Epithelial cell of esophagus (primary cell): ENCODE measurements at places on chromosomes 11 and 22.

DNA sequence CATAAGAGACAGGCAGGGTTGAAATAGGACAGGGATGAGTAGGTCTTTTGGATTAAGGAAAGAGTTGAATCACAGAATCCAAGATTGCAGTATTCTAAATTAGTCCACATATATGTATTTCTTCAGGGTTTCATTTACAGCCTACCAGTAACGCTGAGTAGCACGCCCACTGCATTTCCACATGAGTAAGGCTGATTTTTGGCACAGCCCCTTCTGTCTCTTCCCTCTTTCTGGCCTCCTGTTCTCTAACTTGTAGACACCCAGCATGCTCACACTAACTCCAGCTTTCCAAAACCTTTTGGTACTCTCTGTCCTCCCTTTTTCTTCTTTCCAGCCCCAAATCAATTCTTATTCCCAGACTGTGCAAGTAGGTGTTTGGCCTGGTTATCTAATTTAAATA, 3.7 kb upstream of the SIK2 start:
- DNase-seq: no peak

DNA sequence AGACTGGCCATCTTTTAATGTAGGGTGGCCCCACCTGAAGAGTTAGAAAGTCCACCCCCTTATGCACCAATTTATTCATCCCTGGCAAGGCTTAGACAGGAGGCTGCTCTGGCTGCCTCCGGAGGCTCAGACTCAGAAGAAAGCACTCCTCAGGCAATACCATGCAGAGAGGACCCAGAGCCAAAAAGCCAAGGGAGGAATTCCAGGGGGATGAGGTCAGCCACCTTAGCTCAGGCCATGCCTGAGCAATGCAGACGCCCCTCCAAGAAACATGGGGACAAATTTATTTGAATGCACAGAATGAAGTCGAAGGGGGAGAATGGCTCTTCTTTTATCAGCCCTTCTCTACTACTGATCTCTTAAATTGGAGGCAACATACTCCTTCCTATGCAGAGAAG, 39.7 kb upstream of the GLYAT start:
- no peak for DNase-seq

DNA sequence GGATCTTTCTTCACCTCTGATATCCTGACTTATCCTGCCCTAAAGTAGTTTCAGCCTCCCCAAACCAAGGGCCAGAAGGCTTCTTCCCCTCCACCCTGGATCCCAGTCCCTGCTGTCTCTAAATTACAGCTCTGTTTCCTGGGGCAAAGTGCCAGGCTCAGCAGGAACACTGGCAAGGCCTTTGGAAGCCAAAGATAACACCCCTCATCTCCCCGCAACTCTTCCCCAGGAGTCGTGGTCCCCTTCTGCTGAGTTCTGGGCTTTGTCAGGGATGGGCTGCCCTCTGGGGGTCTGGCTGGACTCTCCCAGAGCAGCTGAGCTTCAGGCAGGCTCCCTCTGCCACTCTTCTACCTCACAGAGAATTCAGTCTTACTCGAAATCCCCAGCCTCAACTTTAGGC, 53.8 kb upstream of the AMPD3 start:
- DNase-seq: no peak

DNA sequence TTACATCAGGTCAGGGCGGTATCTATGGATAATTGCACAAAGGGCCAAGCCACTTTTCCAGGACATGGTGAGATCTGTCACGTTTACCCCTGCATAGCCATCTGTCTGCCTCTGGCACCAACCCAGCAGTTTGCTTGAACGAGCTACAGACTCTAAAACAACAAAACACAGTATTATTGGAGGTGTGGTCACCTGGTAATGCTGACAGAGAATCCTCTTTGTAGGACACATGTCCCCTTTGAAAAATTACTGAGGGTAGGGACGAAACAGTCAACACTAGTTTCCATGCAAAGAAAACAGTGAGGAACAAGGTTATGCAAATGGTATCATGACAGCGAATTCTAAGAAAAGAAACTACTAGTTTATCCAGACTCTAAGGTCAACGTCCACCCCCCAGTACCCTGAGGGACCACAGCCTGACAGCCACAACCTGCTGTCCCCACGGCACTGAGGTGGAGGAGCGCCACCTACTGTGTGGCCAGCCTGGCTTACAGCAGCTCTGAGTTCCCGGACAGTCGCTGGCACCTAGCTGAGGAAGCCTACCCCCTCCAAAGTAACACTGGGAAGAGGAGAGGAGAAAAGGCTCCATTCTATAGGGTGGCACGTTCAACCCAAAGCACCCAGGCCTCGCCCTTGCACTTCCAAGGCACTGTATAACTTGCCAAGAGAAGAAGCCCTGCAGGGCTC, 117.4 kb upstream of the BID start:
- no peak for DNase-seq

GRCh38 chr11:122210367-122210997, 94.5 kb upstream of the BLID start:
- DNase-seq: no peak

GRCh38 chr22:44224166-44224565, 43.4 kb downstream of the PARVG start:
- peak; percentile 80 for DNase-seq

DNA sequence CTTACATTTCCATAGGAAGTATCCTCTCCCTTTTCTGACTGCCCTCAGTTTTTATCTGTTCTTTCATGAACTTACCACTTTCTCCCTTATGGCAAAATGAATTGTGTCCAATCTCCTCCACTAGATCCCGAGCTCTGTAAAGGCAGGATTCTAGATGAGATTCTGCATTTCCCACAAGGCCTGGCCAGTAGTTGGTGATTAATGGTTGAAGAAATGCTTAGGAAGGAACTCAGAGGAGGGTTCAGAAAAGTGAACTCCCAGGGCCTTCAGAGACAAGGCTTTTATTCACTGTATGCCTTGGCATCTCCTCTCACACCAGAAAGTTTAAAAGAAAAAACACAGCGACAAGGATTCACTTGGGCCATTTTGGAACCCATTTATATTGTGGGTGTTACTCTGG, 66.2 kb downstream of the CCDC81 start:
- no peak for DNase-seq

- DNase-seq: no peak
Measured at GRCh38 chr11:46012185-46012584, 89.7 kb downstream of the LARGE2 start.

- DNase-seq: no peak
Measured at GRCh38 chr11:1883346-1884302, 8.1 kb downstream of the PRR33 start.

- no peak for DNase-seq
Measured at GRCh38 chr22:49660321-49660720, 167.4 kb downstream of the BRD1 start.

DNA sequence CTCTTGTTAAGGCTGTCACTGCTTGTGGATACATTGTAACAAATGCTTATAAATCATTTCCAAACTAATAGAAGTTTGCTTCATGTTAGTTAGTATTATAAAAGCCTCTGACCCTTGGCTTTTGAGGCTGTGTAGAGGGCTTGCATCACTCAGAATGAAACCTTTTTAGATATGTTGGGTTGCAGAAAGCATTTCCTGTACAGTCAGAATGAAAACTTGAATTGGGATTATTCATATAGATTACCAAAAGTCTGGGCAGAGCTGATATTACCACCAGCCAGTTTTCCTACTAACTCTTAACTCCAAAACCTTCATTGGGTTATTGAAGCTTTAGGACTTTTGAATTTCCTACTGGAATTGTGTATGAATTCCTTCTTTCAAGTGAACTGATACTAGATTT, 12.0 kb downstream of the KMT2A start:
- DNase-seq: peak; percentile 35

DNA sequence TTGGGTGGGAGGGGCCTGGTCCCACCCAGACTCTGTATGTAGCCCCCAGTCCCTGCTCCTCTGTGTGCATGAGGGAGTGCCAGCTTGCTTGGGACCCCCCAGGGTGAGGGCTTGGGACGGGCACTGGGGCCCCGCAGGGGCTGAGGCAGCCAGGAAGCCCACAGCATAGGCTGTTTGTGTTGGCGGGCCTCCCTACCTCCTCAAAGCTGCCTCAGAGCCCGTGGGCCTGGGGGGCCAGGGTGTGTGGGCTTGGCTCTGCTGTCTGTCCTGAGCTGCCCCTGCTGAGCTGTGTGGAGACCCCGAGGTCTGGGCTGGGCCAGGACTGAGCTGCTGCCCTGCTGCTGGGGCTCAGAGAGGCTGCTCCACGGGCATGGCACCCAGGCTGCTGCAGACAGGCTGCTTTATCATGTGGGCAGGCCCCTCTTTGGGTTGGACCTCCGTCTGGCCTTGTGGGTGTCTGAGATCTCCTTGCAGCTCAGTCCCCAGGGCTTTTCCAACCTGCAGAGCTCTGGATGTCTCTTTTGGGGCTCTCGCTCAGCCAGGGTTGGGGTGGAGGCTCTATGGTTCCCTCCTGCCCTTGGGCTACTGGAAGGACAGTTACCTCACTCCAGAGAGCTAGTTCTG, 3.3 kb downstream of the TSPAN4 start:
- DNase-seq: peak; percentile 16

DNA sequence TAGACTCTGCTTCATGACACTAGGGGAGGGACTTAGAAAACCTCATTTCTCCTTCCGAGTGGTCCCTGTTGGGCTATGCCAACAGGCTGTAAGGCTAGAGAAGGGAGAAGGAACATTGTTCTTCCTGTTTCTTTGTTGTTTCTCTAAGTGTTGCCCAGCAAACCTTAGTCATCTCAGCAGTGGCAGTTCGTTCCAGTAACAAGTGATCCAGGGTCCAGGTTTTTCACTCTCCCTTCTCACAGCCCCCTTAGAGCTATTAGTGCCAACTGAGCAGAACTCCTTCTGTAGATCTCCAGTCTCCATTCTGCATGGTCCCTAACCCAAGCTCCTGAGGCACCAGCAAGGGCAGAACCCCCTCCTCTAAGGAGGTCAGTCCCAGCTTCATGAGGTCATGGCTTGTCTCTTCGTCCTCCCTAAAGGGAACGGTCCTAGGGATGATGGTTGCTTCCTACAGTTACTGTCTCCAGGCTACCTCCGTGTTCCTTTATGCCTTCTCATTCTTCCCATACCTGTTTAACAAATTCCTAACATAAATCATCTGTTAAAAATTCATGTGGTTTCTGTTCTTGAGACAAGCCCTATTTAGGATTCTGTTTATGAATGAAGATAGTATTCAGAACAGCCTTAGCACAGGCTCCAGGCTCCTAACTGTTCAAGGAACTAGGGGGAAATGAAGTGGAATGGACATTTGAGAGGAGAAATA, 168.6 kb upstream of the UBASH3B start:
- peak; percentile 11 for DNase-seq

DNA sequence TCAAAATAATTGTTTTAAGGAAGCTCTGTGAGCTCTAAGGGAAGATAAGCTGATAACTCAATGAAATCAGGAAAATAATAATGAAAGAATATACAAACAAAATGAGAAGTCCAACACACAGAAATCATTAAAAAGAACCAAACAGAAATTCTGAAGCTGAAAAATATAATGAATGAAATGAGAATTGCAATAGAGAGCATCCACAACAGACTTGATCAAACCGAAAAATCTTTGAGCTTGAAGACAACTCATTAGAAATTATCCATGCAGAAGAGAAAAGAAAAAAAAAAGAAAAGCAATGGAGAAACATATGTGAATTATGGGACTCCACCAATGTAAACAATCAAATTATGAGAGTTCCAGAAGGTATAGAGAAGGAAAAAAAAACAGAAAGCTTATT, 101.0 kb downstream of the BBOX1 start:
- no peak for DNase-seq

- no peak for DNase-seq
Measured at GRCh38 chr22:30643055-30643875, 7.7 kb downstream of the SLC35E4 start.

DNA sequence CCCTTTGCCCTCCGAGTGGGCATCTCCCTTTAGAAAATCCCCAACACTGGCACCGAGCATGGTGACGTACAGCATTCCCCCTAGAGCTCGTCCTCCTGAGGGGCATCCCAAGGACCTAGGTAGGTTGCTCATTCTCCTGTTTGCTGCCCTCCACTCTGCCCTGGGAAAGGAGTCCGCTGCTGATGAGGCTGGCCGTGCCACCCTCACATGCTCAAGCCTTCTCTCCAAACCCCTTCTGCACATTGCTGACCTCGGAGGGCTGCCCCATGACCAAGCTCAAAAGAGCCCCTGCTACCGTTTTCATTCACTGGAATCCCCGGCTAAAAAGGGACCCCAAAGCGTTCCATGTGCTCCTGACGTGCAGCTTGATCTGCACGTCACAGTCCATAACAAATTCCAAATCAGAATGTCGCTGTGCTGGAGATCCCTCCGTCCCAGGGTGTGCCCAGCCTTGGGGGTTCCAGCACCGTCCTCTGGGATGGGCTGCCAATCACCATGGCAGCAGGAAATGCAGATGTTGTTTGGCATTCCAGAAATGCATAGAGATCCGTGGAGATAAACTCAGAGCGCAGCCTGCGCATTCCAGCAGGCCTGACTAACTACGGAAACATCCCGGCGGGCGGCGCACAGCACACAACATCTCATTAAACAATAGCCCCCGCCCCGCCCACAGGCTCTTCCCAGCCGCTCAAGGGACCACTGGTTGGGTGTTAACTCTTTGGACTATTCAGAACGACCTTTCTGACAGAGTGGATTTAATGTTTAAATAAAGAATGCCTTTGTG, 26.3 kb upstream of the GNB1L start:
- peak; percentile 88 for DNase-seq

DNA sequence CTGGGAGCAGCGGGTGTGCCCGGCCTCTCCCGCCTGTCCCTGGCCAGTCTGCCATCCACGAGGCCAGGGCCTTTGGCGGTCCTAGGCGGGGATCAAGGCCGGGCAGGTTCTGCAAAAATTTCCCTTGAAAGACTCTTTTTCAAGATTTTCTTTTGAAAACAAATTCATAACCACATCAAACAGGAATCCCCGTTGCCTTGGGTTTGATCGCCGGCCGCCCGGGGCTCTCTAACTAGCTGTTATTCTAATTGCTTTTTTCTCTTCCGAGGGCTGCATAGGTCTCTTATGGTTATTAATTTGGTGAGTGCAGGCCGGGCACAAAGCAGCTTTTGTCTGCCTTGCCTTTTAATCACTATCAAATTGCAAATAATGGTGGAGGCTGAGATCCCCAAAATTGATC, 42.0 kb downstream of the CDKN1C start:
- no peak for DNase-seq

GRCh38 chr11:78420796-78421209, 3.2 kb upstream of the GAB2 start:
- DNase-seq: peak; percentile 47

DNA sequence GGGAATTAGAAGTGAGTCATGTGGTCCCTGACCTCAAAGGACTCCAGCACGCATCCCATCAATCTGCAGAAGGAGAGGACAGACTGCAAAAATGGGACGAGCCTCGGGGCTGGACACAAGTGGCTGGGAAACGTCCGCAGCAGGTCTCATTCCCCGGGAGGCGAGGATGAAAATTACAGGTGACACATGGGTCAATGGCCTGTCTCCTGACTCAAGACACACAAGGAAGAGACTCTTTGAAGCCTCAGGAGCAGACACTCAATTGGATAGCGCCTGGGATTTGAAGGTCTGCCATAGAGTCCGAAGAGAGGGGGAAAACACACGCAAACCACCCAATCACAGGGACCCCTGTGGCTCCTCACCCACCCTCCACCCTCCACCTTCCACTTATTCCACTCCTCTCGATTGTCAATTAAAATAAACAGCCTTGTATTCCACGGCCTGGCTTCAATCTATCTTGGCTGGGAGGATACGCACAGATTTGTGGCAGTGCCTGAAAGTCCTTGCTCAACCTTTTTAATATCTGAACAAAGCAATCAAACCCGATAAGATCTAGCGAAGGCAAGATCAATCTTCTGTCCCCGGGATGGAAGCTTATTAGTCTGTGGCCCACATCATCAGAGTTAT, 101.8 kb upstream of the CADM1 start:
- no peak for DNase-seq

GRCh38 chr11:65295001-65295400, 19.7 kb upstream of the CDC42EP2 start:
- no peak for DNase-seq
